Dorsolateral prefrontal cortex (tissue), 122 donors: ENCODE measurements at places on chromosomes 2 and 18.

- DNase-seq, result no peak
Measured at GRCh38 chr2:118014492-118014824, 588 bp upstream of the CCDC93 start.

- DNase-seq, result no peak
Measured at GRCh38 chr2:105521176-105521575, 122.3 kb upstream of the FHL2 start.

GRCh38 chr2:75589391-75590105 lies 28.8 kb upstream of the EVA1A start:
- no peak for DNase-seq

DNA sequence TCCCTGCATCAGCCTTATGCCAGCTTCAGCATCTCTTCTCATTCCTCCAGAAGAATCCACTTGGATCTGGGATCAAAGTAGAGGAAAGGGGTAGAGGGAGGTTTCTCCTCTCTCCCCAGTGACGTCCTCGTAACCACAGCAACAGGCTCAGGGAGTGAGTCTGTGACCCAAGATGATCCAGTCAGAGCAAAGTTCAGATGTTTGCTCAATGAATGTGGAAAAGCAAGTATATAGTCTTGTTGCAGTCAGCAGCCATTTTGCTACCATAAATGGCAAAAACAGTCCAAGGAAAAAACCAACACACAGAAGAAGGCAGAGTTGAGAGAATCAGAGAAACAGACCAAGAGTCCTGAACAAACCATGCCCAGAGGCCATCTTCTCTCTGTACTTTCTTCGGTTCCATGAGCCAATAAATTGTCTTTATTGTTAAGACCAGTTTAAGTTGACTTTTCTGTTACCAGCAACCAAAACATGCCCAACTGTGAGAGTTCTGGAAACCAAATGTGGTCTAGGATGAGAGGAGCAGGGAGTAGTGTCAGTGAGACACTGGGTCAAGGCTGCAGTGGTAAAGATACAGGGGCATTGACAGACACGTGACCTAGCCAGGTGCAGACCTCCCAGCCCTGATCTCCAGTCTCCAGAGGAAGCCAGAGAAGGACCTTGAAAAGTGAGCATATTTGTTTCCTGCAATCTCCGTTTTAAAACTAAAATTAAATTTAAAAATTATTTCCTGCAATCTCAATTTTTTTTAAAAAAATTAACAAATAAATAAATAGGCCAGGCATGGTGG lies 3.2 kb upstream of the CXCR1 start:
- DNase-seq, result no peak

GRCh38 chr2:71789556-71790204 lies 336.3 kb downstream of the DYSF start:
- no peak for DNase-seq
